Cortex of kidney (tissue), 1 donor: ENCODE measurements at places on chromosomes 2 and 18.

DNA sequence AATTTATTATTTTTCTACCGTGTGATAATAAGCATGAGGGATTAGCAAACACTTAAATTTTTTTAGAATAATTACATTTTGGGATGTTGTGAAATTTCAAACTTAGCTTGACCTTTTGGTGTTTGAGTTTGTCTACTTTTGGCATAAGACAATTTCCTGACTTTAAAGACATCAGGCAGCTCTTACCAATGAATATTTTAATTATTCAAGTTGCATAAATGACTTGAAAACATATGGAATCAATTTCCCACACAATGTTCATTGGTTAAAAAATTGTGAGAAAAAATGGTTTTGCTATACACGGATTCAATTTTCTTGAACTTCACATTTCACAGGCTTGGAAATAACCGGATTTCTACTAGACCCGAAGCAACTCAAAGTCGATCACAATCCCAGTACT, 243.4 kb downstream of the IKZF2 start:
- DNase-seq, result no peak

DNA sequence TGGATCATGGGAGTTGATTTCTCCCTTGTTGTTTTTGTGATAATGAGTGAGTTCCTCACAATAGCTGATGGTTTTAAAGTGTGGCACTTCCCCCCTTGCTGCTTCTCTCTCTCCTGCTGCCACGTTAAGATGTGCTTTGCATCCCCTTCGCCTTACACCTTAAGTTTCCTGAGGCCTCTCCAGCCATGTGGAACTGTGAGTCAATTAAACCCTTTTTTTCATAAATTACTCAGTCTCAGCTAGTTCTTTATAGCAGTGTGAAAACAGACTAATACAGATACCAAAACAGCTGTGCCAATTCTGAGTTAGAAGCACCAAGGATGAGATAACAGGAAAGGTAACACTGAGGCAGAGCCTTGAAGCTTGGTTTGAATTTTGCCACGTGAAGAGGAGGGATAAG, 44.7 kb downstream of the ITSN2 start:
- no peak for DNase-seq

- no peak for DNase-seq
Observed at GRCh38 chr2:138742441-138743057, 37.6 kb downstream of the NXPH2 start.

- no peak for DNase-seq
Observed at GRCh38 chr2:46852124-46852523, 63.5 kb downstream of the MCFD2 start.
